NCI-H524 (cell line): ENCODE measurements at places on chromosomes 12 and 14.
A peak's percentile ranks its signal among the peaks of the same experiment; 100 is the strongest.

DNA sequence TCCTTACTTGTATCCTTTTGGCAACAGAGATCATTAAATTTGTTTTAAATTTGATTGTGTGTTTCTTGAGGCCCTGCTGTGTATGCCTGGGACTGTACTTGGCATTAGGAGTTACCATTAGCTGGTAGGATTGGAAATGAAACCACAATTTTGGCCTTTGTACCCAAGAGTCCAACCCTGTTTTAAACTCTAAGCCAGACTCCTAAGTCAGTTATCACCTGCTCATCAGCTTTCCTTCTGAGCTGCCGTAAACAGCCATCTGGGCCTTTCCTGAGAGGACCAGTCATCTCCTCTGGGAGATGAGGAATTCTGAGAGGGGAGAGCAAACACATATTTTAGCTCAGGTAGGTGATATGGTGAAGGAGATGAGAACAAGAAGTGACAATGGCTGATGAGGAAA is 74.3 kb upstream of the SRSF5 start:
- peak; percentile 90 for DNase-seq

DNA sequence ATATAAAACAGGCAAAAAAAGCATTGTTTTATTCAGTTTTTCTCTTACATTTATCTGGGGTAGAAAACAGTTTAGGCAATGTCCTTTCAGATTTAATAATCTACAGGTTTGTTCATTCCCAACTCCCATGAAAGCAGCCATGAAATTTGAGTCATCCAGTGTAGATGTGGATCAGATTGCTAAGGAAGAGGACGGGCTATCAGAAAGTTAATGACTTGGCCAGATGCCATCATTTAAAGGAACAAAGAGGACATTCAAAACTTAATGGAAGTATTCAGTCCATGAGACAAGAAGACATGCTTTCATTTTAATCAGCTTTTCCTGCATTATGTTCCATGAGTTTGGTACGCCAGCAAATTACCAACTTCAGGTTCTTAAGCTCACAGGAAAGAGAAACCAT is 31.1 kb upstream of the POC1B start:
- DNase-seq, result no peak

GRCh38 chr14:105926373-105927095 is 400.2 kb downstream of the TMEM121 start:
- DNase-seq, result no peak

GRCh38 chr12:18224745-18225144 is 36.6 kb upstream of the PIK3C2G start:
- DNase-seq, result peak; percentile 69

DNA sequence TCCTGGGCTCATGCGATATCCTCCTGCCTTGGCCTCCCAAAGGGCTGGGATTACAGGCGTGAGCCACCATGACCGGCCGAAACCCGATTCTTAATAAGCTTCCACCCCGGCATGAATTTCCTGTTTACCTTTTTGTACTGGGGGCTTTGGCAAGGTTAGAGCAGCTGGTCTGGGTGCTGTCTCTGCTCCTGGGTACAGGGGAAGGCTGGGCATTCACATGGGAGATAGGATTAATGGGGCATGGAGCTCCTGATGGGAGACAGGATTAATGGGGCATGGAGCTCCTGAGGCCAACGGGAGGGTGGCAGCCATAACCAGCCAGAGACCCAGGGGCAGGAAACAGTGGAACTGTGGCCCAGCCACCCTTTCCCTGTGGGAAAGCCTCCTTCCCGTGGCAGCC is 69.5 kb upstream of the DICER1 start:
- DNase-seq, result peak; percentile 28

DNA sequence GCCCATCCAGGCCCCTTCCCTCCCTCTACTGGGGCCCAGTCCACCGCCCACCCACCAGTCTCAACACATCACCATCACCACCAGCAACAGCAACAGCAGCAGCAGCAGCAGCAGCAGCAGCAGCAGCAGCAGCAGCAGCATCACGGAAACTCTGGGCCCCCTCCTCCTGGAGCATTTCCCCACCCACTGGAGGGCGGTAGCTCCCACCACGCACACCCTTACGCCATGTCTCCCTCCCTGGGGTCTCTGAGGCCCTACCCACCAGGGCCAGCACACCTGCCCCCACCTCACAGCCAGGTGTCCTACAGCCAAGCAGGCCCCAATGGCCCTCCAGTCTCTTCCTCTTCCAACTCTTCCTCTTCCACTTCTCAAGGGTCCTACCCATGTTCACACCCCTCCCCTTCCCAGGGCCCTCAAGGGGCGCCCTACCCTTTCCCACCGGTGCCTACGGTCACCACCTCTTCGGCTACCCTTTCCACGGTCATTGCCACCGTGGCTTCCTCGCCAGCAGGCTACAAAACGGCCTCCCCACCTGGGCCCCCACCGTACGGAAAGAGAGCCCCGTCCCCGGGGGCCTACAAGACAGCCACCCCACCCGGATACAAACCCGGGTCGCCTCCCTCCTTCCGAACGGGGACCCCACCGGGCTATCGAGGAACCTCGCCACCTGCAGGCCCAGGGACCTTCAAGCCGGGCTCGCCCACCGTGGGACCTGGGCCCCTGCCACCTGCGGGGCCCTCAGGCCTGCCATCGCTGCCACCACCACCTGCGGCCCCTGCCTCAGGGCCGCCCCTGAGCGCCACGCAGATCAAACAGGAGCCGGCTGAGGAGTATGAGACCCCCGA is 6.8 kb upstream of the RNU7-1 start:
- DNase-seq, result peak; percentile 25

GRCh38 chr14:65019944-65020566 is 33.4 kb downstream of the FNTB start:
- peak; percentile 71 for DNase-seq
